ENCODE measurements at places on chromosomes 5 and 9.

GRCh38 chr5:55205001-55205400, 22.1 kb downstream of the MCIDAS start:
- DNase-seq: no peak

GRCh38 chr9:101915482-101915881, 177.0 kb upstream of the GRIN3A start:
- no peak for DNase-seq

GRCh38 chr5:68215898-68216244, 315 bp downstream of the PIK3R1 start:
- no peak for DNase-seq

GRCh38 chr5:168301593-168302390, 10.3 kb downstream of the WWC1 start:
- DNase-seq: no peak

DNA sequence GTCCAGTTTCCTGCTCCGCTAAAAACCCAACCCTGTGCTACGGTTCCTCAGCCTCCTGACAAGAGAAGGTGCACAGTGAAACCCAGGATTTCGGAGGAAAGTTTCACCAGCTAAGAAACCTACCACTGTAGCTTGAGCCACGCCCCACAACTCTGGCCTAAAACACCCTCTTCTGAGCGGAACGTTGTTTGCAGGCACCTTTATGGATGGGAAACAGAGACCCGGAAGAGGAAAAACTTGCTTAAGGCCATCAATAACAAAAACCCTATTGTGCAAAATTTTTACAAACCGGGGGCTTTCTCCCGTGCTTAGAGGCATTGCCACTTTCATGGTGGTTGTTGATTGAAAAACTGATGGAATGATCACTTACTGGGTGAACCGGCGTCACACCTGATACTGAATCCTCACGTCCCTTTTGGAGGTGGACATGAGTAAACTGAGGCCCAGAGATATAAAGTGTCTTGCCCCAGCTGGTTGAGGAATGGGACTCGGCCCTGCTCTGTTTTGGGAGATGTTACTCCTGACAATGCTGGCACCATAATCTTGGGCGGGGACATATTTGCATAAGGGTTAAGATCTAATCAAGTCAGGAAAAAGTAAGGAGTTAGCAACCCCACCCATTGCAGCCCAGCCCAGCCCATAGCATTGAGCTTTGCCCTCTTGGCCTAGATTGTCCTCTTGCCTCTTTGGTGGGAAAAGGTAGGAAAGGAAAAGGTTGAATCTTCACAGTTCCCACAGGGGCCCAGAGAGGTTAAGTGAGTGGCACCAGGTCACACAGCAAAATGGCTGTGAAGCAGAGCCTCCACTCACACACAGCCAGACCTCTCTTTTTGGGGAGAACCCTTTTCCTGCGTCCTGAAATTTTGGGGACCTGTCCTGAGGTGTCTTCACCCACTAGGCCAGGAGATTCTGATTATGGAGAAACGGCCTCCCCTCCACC, 23.2 kb upstream of the PTGS1 start:
- no peak for DNase-seq

GRCh38 chr5:180336234-180337020, 16.7 kb downstream of the GFPT2 start:
- DNase-seq: no peak

DNA sequence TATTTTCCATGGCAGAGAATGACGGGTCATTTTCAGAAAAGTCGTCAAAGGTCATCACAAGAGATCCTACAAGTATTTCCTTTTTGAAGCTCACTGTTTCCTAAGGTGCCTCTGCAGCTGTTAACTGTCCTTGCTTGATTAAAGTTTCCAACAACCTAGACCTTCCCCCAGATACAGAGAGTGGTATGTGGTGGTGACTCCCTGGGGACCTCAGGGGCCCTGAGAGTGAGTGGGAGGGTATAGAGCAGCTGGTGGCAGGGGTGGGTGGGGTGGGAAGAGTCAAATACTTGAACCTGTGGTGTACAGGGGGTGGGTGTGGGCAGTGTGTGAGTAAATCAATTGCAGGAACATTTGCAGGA, 1.6 kb upstream of the CD72 start:
- no peak for DNase-seq

DNA sequence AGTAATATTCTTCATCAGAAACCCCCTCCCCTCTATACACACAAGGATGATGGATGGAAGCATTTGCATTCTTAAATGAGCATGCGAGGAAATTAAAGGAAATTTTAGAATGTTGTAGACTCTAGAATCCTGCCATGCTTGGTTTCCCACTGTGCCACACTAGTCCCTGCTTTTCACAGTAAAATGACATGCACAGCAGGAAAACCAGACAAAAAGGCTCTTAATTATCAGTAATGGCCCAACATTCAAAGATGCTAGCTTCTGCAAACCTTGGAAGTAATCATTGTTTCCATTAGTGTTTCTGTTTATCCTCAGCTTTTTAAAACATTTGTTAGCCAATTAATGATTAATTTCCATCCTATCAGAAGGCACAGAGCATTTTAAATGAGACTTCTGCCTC, 255.8 kb downstream of the SLCO4C1 start:
- no peak for DNase-seq

- no peak for DNase-seq
These were observed 20.0 kb downstream of the SLC24A2 start for GRCh38 chr9:19768798-19769197.

DNA sequence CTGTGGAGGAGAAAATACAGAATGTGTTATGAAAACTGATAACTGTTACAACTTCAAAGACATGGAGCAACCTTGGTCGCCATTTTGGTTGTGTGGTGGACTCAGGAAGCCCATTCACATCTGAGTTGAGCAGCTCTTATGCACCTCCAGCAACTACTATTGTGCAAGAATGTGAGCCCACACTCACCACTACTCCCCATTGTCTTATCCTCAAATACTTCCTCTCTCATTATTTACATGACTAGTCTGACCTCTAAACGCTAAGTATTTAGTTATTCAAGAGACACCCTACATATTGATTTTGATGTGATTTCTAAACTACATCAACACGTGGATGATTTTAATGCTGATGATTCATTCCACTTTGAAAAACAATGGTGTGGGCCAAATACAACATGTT, 516.6 kb upstream of the CLINT1 start:
- DNase-seq: no peak

DNA sequence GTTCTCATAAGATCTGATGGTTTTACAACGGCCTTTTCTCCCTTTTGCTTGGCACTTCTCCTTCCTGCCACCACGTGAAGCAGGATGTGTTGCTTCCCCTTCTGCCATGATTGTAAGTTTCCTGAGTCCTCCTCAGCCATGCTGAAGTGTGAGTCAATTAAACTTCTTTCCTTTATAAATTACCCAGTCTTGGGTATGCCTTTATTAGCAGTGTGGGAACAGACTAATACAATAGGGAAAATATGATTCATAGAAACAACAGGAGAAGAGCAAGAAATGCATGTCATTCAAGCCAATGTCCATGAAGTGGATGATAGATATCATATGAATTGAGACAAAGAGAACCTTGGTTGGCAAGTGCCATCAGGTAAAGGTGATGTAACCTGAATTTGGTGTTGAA, 128.3 kb upstream of the HAPLN1 start:
- no peak for DNase-seq

DNA sequence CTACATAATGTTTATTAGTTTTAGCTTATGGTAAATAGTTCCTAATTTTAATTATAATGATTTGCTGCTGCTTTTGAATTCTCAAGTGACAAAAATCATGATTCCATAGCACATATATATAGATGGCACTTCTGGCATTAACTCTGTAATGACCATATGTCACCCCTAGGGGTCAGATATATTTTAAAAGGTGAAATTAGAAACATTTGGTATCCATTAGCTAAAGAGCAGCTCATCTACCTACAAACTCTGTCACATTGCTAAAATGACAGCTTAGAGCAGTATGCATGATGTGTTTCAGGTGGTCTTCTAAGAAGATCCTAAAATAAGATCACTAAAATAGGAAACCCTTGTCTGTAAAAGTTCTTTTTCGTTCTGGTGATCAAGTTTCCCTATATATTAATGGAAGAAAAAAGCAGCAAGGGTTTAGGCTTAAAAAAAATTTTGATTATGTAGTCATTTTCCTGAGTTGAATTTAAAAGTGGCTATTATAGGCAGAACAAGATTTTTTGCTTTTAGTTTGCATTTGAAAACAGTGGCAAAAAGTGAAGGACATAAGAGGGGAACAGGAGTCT, 157.7 kb upstream of the POU5F2 start:
- no peak for DNase-seq

- DNase-seq: no peak
These were observed 2.8 kb downstream of the ARL15 start for GRCh38 chr5:54307583-54307982.

DNA sequence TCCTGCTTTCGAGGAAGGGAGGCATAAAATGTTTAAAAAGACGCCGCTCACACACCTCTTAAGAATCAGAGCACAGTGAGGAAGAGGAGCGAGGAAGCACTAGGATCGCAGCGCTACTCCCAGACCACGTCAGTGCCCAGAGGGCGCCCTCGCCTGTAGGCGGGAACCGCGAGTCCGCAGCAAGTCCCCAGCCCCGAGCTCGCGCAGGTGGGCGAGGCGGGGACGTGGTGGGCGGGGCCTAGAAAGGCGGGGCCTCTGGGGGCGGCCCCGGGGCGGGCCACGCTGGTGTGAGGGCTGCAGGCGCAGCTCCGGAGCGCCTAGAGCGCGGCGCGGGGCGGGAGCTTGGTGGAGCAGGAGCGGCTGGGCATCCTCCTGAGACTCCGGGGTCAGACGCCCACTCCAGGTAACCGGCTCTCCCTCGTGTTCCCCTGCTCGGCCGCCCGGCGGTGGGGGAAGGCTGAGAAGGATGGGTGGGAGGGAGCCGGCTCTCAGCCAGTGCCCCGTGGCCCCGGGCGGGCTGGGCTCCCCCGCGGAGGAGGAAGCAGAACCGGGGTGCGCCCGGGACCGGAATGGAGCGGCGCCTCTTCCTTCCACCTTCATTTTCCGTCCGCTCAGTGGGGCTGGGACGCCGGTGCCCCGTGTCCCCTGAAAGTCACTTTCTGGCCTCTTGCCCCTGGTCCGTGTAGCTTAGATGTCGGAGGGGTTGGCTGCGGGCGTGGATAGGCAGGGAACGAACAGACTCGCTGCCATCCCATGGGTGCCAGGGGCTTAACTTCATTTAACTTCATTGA, at the start of gene GCNT1:
TSS of gene GCNT1 (plus strand) at position 280 of the 791 bp plus-strand sequence. CDS start 43,200 bp downstream, outside the sequence.
- DNase-seq: no peak

- DNase-seq: peak; percentile 69
These were observed 11.8 kb downstream of the BRD3 start for GRCh38 chr9:134055981-134056461.

GRCh38 chr9:33860200-33860871, 43.4 kb downstream of the UBE2R2 start:
- no peak for DNase-seq

DNA sequence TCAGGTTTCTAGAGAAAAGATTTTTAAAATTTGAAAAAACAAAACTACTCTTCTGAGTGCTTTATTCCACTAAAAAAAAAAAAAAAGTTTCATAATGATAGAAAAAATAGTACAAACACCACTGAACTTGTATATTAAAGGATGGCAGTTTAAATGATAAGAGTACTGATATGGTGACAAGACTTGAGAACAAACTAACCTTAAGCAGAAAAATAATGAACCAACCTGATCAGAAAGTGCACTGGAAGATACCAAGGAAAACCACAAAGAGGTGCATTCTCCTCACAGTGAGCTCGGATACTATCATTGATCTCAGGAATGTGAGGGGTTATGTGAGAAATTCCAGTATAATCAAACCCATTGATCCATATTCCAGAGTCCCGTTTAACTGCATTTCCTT, 34.3 kb downstream of the ERMP1 start:
- no peak for DNase-seq

DNA sequence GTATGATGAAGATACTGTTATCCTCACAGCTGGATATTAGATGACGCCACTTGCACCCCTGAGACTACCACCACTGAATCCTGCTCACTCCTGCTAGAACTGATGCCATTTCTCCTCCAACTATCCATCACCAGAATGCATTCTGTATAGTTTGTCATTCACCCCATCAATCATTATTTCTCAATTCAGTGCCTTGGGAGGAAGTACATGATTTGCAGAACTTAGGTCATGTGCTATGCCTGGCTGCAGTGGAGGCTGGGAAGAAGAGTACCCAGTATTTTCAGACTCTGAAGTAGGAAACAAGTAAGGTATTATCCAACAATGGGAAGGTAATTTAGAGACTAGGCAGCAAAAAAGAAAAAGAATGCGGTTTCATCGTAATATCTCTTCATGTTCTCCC, 26.2 kb upstream of the HSD17B4 start:
- DNase-seq: no peak

GRCh38 chr5:94993491-94993890, 291.4 kb downstream of the MCTP1 start:
- no peak for DNase-seq

DNA sequence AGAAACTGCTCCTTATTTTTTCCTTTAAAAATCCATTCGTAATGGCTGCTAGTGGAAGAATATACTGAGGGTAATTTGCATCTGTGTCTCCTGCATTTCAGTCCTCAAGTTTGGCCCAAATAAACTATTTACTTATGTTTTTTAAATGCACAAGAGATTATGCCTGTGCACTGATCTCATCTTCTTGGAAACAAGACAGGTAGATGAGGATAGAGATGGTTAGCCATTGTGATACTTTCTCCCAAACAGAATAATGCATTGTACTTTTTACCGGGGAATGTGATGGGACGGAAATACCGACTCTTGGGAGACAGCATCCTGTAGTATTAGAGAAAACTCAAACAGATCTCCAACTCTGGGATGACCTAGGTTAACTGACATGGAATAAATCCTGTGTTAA, 72.5 kb upstream of the DAB2 start:
- DNase-seq: no peak

DNA sequence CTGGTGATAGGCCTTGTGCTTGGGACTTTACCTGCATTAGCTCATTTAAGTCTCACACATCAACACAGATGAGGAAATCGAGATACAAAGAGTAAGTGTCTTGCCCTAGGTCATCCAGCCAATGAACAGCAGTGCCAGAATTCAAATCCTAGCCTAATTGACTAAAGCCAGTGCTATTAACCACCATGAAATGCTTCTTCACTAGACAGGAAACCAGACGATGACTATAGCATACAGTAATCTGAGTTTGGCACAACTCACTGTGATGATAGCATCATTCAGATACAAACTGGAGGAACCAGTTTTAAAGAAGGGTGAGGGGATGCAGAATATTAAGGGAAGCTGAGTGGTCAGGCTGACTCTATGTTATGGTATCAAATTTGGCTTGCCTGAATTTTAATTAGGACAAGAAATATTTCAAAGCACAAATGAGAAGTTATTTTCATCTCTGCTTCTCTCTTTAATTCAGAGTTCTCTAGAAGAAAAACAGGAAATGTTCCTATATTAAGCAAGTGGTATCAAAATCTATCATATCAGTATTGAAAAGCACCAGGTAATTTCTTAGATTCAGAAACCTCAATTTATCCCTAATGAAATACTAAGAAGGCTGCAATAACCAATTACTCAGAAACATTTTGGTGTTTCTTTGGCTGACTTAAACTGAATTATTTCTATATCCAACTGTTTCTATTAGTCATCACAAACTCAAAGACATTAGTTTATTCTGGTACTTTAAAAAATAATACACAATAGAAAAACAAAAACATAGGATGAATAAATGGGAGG, 147.0 kb upstream of the RASA1 start:
- DNase-seq: peak; percentile 74

- no peak for DNase-seq
These were observed 28.8 kb upstream of the TNFAIP8 start for GRCh38 chr5:119327018-119327417.
